ENCODE measurements at places on chromosomes 5 and 9. TPM values are rescaled to one million over a fixed set of nuclear protein-coding genes. Genes with fewer than 3 reads are reported as not detected.

- DNase-seq = no peak
Measured at GRCh38 chr5:3350781-3351180, 244.9 kb upstream of the IRX1 start.

DNA sequence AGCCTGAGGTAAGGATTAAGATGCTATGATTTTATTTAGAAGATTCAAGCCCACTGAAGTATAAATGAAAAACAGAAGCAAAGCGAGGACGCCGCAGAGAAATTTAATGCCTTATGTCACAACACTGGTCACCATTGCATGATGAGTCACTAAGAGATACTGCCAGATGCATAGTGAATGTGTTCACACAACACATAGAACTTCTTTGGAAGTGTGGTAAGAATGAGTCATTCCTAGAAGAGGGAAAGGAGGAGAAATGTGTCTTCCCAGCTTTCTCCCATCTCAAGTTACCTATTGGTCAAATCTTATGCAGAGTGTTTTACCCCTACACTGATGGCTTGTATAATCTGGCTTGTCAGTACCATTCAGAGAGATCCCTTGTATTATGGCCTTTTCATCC is 465.3 kb upstream of the ARRDC3 start:
- no peak for DNase-seq

DNA sequence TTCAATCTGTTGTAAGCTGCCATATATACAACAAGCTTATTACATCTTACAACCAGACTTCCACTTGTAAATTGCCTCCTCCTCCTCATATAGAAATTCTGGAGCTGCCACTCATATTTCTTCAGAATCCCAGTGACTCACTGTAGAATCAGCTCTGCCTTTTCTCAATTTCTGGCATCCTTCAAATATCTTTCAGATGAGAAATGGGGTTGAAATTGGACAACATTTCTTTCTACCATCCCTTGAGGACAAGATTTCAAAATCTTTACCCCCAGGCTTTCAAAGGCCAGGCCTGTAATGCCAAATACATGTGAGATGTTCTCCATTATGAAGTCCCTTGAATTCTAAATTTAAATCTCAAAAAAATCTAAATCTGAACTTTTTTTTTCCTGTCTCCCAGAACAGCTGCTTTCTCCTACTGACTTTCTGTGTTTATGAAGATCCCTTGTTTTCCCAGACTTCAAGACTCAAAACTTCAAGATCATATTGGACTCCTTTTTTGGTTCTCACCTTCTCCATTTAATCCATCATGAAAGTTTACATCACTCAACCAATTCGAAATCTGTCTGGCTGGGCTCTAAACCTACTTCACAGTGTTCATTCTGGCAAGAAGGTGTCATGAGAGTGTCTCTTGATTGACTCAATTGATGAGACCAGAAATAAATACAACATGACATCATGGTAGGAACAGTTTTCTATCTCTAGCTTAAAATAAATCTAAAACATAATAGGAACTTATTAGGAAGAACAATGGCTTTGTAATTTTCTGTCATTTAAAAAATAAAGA is 109.8 kb downstream of the HMHB1 start:
- DNase-seq = no peak

Gene GPX8
- 26.1 TPM for total RNA-seq

DNA sequence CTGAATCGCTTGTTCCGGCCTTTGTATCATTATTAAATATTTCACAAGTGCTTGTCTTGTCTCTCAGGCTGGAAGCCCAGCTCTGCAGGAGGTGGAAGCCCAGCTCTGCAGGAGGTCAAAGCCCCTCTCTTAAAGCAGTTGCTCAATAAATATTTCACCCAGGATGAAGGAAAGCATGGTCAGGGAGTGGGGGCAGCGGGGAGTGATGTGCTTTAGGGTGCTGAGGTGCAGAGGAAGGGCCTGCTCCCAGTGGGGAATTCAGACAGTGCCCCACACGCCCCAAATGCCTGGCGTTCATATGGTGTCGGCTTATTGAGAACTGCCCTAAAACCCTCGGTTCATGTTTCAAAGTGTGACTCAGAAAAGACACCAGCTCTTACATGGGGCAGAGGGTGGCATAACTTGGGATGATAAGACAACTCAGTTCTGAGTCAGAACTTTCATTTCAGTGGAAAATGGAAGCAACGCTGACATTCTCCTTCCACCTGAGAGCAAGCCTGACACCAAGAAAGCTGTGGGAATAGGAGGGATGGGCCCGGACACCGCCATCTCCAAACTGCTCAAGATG is 114.3 kb upstream of the DAP start:
- no peak for DNase-seq

GRCh38 chr9:115116421-115117284 is 1.3 kb downstream of the TNC start:
- DNase-seq = peak; percentile 42

Gene SPEF2
- 2.3 TPM for total RNA-seq

Gene ATG10
- 0.58 TPM for total RNA-seq

Gene CARD9
- 0.92 TPM for total RNA-seq

Gene RASGRF2
- 4.8 TPM for total RNA-seq

DNA sequence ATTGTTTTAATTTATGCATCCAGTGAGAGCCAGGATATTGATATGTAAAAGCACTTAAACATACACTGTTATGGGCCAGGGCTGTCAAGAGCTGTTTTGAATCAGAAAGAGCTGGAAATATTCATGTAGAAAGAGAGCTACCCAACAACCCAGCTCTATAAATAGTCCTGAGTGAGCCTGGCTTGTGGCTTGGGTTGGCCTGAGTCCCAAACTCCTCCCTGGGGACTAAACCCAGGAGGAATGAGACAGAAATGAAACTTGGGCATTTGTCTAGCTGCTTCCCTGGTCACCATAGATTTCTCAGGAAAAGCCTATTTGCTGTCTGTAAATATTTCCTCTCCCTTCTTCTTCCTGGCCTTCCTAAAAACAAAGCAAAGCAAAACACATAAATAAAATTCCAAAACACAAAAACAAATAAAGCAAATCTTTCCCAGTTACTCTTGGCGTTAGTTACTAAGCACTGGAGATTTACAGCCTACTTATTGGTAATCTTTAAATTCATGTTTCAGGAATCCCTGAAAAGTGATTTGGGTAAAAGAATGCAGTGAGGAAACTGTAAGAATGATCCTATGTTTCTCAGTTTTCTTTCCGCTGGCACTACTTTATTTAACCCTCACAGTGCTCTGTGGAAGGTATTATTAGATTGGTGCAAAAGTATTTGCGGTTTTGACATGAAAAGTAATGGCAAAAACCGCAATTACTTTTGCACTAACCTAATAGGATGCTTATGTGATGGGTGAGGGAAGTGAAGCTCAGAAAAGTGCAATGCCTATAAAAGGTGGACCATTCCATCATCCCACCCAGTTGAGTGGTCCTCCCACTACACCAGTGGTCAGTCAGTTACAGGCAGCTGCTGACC is 111.8 kb downstream of the CARTPT start:
- peak; percentile 69 for DNase-seq

Gene AFAP1L1
- total RNA-seq = 14.0 TPM

DNA sequence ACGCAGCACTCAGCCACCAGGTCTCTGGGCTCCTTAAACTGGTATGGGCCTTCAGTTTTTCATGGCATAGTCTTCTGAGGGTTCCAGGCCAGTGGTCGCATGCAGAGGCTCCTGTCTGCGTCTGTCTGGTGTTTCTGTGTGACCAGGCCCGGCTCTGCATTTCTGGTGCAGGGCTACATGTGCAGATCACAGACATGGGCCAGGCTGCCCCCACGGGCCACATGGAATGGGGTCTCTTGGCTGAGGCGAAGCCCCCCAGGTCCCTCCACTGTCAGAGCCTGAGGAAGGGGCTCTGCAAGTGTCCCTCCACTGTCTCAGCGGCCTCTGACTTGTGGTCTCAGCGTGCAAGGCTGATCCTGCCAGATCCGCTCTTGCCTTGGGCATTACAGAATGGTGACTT is 15.6 kb upstream of the CARD19 start:
- DNase-seq = no peak

GRCh38 chr9:115194216-115194615 is 76.3 kb upstream of the TNC start:
- DNase-seq = no peak

Gene CDX1
- total RNA-seq = not detected
